Fibroblast of lung (primary cell): ENCODE measurements at places on chromosomes 12 and 14. TPM values are rescaled to one million over a fixed set of nuclear protein-coding genes. Genes with fewer than 3 reads are reported as not detected.

PYGL gene
- 58.6 and 76.8 TPM in 2 replicates for total RNA-seq

TAS2R42 gene
- not detected in 2 replicates for total RNA-seq

- DNase-seq: no peak
These were observed 284.5 kb upstream of the RTL1 start for GRCh38 chr14:101187816-101188570.

- no peak for DNase-seq
These were observed 180.5 kb downstream of the CAND1 start for GRCh38 chr12:67449591-67450052.

DNA sequence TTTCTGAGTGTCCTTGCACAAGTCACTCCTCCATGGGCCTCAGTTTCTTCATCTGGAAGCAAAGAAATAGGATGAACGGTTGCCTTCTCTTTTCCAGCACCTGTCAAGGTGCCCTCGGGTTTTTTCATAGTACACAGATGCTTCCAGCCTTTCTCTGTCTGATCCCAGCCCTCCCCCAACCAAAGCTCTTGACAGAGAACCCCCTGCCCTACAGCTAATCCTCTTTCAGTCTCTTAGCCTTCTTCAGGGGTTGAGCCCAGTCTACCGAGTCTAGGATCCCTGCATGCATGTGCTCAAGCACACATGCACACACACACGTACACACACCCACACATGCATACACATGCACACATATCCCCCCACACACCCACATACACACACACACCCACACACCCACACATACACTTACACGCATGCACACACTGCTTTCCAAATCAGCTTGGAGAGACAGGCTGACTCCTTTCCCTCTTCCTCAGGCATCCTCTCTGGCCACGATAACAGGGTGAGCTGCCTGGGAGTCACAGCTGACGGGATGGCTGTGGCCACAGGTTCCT is 4.7 kb downstream of the CDCA3 start:
- no peak for DNase-seq

NKX2-1 gene
- not detected in 2 replicates for total RNA-seq

COPZ1 gene
- total RNA-seq: 80.9 and 97.9 TPM in 2 replicates

DNA sequence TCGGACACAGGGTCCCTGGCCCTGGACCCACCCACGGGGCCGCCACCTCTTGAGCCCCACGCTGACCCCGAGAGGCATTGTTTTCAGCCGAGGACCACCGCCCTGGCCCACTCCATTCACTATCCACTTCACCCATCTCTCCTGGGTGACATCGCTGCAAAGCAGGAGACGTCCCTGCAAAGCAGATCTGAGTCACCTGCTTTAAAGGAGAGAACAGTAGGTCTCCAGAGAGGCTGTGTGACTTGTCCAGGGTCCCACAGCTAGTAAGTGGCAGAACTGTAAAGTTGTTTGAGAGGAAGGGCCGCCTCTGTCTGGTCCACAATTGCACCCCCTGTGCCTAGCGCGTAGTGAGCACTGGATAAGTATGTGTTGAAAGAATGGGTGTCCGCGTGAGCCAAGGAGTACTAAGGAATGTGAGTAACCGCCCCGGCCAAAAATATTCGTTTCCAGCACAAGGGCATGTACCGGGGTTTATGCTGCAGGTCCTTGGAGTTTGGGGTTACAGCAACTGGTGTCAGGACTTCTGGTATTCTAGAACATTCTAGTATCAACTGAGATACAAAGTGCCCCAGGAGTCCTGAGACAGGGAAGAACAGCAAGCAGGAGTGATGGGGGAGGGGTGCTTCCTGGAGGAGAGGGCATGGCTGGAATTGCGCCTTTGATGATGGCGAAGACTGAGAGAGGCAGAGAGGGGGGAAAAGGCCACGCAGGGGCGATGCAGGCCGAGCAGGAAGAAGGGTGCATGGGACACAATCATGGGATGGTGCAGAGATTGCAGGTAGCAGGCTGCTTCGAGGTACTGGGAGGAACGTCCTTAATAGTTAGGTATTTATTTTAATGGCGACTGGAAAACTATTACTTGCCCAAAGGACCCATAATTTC is 91.1 kb downstream of the SCARB1 start:
- no peak for DNase-seq

LMNTD1 gene
- total RNA-seq: not detected in 2 replicates
